ENCODE measurements at places on chromosomes 1 and 21. TPM values are rescaled to one million over a fixed set of nuclear protein-coding genes. Genes with fewer than 3 reads are reported as not detected.

- DNase-seq, result no peak
- no peaks in the 10 kb centered on the region for H3K4me1 ChIP-seq
- no peak overlapping the region for H3K27ac ChIP-seq
Observed at GRCh38 chr21:38151021-38151645, 105.7 kb upstream of the KCNJ15 start.

DNA sequence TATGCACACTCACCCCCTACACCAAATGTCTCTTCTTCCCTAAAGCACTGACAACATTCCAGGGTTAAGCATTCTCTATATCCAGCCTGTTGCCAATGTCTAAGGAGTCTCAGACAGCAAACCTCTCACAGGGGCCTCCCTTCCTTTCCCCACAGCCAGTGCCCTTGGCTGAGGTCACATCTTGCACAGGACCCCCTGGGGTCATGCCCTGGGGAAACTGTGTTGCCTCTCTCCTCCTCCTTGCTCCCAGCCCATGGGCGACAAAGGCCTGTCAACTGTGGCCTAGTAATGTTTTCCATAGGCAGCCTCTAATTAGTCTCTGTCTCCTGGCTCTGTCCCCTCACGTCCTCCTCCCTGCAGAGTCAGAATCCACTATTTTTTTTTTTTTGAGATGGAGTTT lies 54.6 kb downstream of the NENF start:
- H3K36me3 ChIP-seq, result no peaks in the 10 kb centered on the region
- no peak overlapping the region for H3K4me3 ChIP-seq
- no peak overlapping the region for H3K27ac ChIP-seq

- no peak for DNase-seq
- no peak overlapping the region for H3K4me3 ChIP-seq
- no peaks in the 10 kb centered on the region for H3K36me3 ChIP-seq
Observed at GRCh38 chr1:19858893-19859292, 23.3 kb upstream of the OTUD3 start.

DNA sequence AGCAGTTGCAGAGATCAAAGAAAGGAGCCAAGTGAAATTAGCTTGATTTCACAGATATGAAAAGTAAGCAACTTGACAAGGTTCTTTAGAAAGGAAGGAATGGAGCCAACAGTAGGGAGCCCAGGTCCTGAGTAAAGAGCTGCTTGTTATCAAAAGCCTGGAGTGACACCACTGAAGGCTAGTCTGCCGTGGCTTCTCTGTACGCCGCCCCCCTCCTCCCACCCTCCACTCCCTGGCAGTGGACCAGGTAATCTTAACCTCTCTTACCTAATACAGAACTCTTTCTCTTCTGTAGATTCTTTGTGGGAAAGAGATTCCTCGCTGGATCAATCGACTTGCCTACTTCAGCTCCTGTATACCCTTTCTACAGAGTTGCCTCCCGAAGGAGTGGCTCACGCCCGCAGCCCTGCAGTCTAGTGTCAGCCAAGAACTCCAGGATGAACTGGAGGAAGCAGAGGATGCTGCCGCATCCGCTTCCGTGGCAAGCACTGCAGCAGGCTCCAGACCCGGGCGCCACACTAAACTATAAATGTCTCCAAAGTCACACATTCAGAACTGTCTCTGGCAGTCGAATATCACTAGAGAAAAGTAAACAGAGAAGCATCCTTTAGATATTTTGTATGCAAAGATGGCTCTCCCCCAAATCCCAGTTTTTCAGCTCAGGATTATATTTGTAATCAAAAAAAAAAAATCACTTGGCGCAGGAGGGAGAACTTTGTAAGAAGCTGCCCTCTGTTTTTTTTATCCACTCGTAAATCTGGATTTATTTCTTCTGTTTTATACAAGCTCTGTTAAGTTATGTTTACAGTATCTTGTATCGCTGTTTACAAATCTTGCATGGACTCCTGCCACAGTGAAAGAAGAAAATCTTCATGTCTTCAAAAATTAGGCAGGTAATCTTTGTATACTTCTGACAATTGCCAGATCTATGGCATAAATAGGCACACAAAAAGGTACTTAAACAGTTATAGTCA lies 52.6 kb downstream of the DESI2 start:
- no peak for DNase-seq
- H3K27me3 ChIP-seq, result no peaks in the 10 kb centered on the region
- H3K27ac ChIP-seq, result no peak overlapping the region
- H3K4me3 ChIP-seq, result no peak overlapping the region
- no peaks in the 10 kb centered on the region for H3K4me1 ChIP-seq

GRCh38 chr1:89606227-89606980 lies 26.5 kb upstream of the LRRC8C start:
- peaks cover 20% of the 10 kb centered on the region for H3K36me3 ChIP-seq
- no peak for DNase-seq
- H3K4me3 ChIP-seq, result no peak overlapping the region

DNA sequence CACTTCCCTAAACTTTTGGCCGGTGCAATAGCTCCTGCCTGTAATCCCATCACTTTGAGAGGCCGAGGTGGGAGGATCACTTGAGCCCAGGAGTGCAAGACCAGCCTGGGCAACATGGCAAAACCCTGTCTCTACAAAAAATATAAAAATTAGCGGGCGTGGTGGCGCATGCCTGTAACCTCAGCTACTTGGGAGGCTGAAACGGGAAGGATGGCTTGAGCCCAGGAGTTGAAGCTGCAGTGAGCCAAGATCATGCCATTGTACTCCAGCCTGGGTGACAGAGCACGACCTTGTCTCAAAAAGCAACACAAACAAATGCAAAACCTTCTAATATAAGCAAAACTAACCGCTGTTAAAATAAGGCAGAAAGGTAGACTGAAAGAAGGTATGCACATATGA lies 25.9 kb downstream of the TMEM51 start:
- H3K27ac ChIP-seq, result no peak overlapping the region
- H3K4me1 ChIP-seq, result peaks cover 11% of the 10 kb centered on the region
- peaks cover 52% of the 10 kb centered on the region for H3K27me3 ChIP-seq
- no peaks in the 10 kb centered on the region for H3K36me3 ChIP-seq
- DNase-seq, result no peak
- no peak overlapping the region for H3K4me3 ChIP-seq

DNA sequence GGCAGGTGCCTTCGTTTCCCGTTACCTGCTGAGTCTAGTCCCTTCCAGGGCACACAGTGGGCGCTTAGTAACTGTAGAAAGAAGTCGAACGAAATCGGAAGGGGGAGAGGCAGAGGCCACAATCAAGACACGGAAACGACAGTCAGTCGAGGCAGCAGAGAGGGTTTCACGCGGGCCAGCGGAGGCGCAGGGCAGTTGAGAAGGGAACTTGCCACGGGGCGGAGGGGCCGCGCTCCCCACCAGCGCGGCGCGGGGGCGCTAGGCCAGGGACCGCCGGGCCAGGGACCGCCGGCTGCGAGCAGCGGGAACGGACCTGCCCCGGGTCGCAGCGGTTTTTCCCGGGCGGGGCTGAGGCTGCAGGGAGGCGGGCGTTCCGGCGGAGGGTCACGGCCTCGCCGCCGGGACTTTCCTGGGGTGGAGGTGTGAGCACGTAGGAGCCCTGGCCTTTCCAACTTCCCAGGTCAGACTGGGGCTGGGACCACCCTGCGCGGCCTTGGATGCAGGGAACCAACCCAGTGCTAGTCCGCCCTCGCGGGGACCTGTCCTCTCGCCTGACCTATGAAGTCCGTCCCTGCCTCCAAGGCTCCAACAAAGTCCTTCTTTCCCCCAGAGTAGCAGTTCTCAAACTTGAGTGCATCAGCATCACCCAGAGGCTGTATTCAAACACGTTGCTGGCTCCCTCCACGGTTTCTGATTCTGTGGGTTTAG lies 150.1 kb upstream of the FGGY start:
- H3K36me3 ChIP-seq, result no peaks in the 10 kb centered on the region
- no peaks in the 10 kb centered on the region for H3K27me3 ChIP-seq
- H3K4me1 ChIP-seq, result peaks cover 21% of the 10 kb centered on the region
- DNase-seq, result peak; percentile 64
- H3K4me3 ChIP-seq, result peak overlapping the region; percentile 80

Gene DSTYK
- total RNA-seq, result 14.0 TPM

Gene PROX1
- total RNA-seq, result not detected

Gene TRNAU1AP
- total RNA-seq, result 43.2 TPM
